Foreskin keratinocyte (primary cell): ENCODE measurements at places on chromosomes 7 and 10.
A peak's percentile ranks its signal among the peaks of the same experiment; 100 is the strongest.

DNA sequence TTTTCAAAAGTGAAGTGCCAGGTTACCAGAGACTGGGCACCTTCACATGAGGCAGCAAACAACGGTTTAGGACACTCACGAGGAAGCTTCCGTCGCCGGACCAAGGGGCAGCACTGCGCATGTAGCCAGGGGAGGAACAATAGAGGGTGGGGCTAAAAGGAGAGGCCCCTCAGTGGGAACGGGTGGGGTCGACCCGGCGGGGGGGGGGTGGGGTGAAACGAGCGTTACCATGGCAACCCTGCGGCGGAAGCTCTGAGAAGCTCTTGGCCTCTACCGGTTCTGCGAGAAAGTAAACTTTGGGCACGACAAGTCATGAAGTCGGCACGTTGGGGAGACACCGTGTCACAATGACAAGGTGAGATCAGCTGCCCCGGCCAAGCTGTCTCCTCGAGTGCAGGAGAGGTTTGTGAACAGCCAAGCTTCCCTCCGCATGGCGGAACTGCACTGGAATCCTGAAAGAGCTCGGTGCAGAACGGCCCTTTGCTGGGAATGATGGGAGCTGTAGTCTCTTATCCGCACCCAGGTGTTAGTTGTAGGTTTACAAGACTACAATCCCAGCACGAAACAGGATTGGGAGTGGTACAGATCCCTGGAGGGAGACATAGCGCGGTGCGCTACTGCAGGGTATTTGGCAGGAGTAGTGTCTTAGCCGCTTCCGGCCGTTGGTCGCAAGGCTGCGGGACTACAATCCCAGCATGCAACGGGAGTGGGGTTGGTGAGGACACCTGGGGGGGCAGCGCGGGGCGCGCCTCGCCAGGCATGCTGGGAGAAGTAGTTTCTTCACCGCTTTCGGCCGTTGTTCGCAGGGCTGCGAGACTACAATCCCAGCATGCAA, 72.8 kb upstream of the ZNF722 start:
- no peak for DNase-seq

DNA sequence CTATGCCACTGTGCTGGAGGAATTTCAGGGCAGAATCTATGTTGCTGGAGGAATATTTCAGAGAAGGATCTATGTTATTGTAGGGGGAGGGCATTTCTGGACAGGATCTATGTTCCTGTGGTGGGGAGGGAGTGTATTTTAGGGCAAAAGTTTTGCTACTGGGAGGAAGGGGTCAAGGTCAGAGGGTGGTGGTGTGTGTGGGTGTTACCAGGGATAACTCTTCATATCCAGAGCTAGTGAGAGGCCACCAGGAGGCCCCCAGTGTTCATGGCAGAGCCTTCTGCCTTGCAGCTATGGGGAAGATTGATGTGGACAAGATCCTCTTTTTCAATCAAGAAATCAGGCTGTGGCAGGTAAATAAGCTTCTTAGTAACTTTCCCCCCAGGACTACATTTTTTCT, 2.0 kb upstream of the STRA8 start:
- no peak for DNase-seq

DNA sequence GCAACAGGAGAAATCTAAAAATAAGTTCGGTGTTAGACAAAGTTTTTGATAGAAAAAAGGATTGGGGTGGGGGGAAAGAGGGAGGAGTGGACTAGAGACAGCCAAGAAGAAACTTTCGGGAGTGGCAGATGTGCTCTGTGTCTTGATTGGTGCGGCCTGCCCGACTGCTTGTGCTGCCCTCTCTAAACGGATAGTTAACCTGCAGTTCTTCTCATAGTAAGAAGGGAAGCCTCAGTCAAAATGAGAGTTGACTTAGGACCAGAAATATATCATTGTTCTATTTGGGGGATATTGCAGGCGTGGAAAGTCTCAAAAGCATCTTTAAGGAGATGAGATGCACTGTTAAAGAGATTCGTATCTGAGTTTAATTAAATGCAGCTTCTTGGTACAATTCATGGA, 39.3 kb downstream of the UBE3C start:
- DNase-seq = no peak

GRCh38 chr7:149005427-149006344, 22.6 kb downstream of the PDIA4 start:
- no peak for DNase-seq

DNA sequence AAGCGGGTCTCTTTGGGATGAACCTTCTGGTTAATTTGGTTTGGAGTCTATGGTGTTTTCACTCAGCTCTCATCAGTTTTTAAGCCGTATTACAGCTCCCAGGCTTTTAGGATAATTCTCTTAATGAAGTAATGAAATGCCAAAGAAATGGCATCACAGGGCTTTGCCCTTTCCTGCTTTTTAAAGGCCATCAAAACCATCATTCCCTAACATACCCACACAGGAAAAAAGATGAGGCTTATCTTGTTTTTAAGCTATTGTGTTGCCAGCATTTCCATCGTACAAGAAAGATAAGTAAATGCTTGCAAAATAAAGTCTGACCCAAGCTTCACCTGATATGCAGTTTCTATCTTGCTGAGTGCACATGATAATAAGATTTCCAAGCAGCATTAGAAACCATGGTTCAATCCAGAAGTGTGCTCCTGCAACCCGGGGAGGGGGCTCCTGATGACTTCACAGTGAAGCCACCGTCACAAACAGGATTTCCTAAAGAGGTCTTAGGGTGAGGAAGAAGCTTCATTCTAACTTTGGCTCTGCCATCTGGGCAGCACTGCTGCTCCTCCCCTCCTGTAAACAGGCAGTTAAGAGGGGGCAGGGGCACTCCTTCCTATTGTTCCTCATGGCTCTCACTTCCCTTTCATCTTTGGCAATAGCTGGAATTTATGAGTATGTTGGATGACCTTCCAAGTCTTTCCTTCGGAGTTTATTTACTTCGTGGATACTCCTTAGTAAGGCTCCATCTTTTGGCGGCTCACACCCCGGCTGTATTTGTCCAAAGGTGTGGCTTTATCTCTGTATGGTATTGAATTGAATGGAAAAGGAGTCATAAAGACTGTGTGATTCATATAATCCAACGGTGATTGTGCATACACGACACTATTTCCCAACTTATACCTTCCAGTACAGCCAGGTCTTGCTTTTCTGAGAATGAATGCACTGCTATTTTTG, 55.2 kb upstream of the FAM133B start:
- DNase-seq = peak; percentile 57

- DNase-seq = no peak
These were observed 1091.1 kb downstream of the LRMDA start for GRCh38 chr10:76522547-76522946.

GRCh38 chr10:118264838-118265470, 77.2 kb downstream of the FAM204A start:
- DNase-seq = no peak

- no peak for DNase-seq
These were observed 86.2 kb upstream of the DYNC1I1 start for GRCh38 chr7:95686109-95686508.
